Urothelium cell line (cell line): ENCODE measurements at places on chromosomes 5 and 9.

GRCh38 chr5:28574606-28575005 lies 1536.2 kb upstream of the CDH9 start:
- DNase-seq = no peak

- no peak for DNase-seq
These were observed 75.4 kb downstream of the SLF1 start for GRCh38 chr5:94693845-94694370.

- no peak for DNase-seq
These were observed 46.5 kb downstream of the RETREG1 start for GRCh38 chr5:16570121-16570815.

GRCh38 chr9:72996114-72996513 lies 43.3 kb upstream of the ALDH1A1 start:
- no peak for DNase-seq

GRCh38 chr5:121366515-121366914 lies 485.2 kb upstream of the FTMT start:
- peak; percentile 8 for DNase-seq

DNA sequence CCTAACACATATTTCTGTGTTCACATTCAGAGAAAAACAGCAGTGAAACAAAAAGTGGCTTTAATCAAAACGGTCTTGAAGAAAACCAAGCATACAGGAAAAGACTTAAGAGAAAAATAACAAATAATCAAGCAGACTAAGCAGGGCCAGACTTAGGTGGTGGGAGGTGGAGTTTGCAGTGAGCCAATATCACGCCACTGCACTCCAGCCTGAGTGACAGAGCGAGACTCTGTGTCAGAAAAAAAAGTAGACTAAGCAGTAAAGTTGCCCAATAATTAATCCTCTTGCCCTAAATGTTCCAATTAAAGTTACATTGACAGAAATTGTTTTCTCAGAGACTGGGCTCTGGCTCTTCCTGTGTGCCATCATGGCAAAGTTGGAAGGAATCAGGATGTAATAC lies 26.6 kb upstream of the GLDC start:
- DNase-seq = no peak

DNA sequence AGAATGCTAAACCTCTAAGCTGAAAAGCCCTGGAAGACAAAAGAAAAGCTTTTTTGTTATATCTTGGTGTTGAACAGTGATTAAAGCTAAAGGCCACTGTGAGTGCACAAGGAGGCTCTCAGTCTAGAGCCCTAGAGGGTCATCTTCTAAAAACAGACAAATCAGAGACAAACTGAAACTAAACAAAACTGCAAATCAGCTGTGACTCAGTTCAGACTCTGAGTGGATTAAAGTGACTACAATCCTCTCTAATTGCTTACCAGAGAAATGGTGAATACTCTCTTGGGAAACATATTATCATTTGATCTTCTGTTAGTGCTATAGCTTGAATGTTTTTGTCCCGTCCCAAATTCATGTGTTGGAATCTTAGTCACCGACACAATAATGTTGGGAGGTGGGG lies 491.9 kb downstream of the CDH18 start:
- DNase-seq = no peak

DNA sequence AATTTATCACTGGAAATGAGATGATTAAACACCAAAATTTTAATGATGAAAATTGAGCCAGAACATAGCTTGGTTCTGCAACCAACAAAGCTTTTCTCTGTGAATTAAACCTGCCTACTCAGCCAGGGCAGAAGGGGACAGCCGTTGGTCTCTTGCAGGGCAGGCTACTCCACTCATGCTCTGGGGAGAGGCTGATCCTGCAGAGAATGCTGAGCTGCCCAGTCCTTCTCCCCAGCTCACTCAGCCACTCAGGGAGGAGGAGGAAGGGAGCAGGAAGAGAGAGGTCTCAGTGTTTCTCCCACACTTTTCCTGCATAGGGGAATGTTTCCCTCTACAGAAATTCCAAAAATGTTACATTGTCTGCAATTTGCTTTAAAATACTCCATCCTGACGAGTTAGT lies 40.4 kb upstream of the HMHB1 start:
- no peak for DNase-seq

DNA sequence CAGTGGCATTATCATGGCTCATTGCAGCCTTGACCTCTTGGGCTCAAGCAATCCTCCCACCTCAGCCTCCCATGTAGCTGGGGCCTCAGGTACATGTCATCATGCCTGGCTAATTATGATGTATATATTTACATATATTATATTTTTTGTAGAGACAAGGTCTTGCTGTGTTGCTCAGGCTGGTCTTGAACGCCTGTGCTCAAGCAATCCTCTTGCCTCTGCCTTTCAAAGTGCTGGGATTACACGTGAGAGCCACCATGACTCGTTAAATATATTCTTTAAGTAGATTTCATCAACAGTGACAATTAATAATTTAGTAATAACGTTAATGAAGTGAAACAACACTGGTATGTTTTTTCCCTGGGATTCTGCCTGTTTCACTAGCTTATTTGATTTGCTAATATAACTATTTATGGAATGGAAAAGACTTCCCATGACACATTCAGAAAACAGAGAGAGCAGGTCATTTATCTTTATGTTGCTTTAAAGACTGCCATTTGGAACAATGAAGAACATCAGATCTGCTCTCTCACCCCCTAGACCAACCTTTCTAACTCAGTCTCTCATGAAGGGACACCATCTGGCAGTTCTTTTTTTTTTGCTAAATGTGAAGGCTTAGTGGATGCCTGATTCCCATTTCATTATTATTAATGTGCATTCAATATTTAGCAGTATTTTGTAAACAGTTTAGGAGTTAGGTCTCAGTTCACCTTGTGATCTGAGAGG lies 295.6 kb downstream of the KIF4B start:
- no peak for DNase-seq

DNA sequence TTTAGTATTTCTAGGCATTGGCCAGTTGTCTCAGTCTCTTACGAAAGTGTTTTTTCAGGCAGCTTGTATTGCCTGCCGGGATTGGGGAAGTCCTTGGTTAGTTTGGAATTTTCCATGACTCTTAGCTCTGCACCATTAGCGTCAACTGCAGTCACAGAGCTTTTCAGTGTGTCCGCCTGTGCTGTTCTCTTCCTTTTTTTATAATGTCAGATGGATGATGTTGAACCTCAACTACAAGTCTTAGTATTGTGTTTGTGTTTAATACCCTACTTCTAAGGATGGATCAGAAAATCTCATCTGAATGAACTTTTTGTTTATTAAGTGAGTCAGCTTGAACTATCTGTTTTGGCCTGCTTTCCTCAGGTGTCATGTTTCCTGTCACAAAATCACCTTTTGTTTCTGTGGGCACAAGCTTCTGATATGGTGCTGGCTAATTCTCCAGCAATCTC lies 33.1 kb downstream of the ATP6V0E1 start:
- DNase-seq = peak; percentile 49

GRCh38 chr5:37631939-37632338 lies 207.9 kb downstream of the GDNF start:
- no peak for DNase-seq

GRCh38 chr5:2126512-2126911 lies 243.8 kb upstream of the IRX4 start:
- no peak for DNase-seq

DNA sequence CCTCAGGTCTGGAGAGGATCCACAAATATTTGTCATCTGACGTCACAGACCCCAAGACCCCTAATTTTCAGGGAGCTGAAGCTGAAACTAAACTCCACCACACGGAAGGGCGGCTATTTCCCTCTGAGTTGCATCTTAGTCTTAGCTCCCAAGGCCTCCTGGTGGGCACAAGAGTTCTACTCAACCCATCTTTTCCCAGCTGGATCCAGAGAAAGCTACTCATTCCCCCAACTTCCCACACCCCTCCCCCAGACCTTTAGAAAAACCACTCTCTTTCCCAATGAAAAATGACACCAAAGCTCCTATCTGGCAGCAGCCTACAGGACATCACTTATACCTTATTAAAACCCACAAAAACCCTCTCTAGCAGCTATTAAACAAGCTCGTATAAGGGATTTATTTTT lies 67.1 kb upstream of the SLC1A1 start:
- no peak for DNase-seq

- peak; percentile 92 for DNase-seq
These were observed 2.5 kb upstream of the ST6GALNAC4 start for GRCh38 chr9:127919253-127919815.

DNA sequence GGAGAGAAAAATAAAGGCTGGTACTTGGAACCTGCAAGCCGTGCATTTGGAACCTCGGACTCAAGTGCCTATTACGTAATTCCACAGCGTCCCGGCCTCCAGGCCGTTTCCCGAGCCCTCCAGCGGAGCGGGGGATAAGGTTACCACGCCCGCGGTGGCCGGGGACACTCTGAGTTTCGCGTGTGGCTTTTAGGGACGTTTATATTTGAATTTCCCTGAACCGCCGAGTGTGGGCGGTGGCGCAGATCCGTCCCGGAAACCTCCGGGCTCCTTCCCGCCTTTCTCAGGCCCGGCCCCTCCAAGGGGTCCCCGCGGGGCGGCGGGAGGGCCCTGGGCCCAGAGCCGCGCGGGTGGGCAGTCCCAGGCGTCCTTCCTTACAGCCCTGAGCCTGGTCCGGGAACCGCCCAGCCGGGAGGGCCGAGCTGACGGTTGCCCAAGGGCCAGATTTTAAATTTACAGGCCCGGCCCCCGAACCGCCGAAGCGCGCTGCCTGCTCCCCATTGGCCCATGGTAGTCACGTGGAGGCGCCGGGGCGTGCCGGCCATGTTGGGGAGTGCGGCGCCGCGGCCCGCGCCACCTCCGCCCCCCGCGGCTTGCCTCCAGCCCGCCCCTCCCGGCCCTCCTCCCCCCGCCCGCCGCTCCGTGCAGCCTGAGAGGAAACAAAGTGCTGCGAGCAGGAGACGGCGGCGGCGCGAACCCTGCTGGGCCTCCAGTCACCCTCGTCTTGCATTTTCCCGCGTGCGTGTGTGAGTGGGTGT lies at the start of gene LMNB1:
Gene LMNB1, plus strand, starts transcription at position 638 of the 758 bp plus-strand sequence. CDS start 373 bp downstream, outside the sequence.
- DNase-seq = peak; percentile 96

- no peak for DNase-seq
These were observed 201.6 kb downstream of the SEMA6A start for GRCh38 chr5:116372931-116373597.

- DNase-seq = no peak
These were observed 124.4 kb downstream of the NFIB start for GRCh38 chr9:14189578-14189977.

- no peak for DNase-seq
These were observed 2.5 kb downstream of the PFN3 start for GRCh38 chr5:177397875-177398390.

DNA sequence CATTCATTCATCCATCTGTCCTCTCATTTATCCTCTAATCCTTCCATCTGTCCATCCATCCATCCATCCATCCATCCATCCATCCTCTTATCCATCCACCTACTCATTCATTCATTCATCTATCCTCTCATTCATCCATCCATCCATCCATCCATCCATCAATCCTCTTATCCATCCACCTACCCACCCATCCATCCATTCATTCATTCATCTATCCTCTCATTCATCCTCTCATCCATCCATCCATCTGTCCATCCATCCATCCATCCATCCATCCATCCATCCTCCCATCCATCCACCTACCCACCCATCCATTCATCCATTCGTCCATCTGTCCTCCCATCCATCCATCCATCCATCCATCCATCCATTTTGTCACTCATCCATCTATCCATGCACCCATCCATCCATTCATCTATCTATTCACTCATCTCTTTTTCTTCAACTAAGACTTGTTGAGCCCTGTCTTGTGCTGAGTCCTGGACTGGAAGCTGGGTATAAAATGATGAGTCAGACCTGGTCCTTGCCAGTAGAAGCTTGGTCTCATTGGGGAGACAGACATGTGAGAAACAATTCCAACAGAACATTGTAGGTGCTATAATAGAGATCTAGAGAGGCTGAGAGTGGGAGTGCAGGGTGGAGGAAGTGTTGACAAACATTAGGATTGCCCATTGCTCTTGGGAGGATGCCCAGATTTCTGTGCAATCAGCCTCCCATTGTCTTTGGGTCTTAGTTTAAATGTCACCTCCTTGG lies 55.0 kb upstream of the IER5L start:
- no peak for DNase-seq

- no peak for DNase-seq
These were observed 3.9 kb upstream of the LPCAT1 start for GRCh38 chr5:1527533-1528205.

DNA sequence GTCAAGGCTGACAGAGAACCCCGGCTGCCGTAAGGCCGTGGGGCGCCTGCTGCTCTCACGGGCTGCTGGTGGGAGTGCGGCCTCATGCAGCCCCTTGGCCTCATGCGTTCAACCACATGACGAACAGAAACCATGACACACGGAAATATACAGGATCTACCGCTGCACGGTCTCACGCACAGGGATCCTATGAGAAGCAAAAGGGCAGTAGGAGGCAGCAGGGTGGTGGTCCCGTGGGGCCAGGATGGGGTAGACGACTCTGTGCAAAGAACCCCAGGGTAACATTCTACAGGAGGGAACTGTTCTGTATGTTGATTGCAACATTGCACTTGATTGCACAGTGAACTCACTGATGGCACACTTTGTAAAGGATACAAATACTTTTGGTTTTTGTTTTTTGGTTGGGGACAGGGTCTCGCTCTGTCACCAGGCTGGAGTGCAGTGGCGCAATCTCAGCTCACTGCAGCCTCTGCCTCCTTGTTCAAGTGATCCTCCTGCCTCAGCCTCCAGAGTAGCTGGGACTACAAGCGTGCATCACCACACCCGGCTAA lies 51.6 kb downstream of the NACC2 start:
- DNase-seq = no peak

GRCh38 chr5:110769000-110769681 lies 30.3 kb downstream of the SLC25A46 start:
- DNase-seq = no peak
